ENCODE measurements at places on chromosomes 6 and 20.

DNA sequence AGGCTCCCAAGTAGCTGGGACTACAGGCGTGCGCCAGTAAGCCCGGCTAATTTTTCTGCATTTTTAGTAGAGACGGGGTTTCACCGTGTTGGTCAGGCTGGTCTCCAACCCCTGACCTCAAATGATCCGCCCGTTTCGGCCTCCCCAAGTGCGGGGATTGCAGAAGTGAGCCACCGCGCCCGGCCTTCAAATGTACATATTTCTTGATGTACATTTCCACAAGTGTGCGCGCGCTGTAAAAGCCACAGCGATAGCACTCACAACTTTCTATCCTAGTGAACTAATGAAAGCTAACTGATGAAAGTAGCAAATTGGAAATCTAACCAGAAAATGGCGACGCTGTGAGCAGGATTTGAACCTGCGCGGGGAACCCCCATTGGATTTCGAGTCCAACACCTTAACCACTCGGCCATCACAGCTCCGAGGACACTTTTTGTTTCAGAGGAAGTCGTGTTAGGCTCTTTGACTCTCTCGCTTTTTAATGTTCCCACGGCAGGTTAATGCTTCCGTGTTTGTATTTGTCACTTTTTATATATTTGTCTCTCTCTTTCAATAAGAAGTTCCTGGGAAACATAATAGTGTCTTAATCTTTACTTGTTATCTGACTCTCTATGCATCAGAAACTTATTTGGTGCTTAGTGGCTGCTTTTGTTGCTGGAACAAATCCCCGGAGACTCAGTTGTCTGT, 199.4 kb upstream of the ZNF184 start:
- no peak for DNase-seq

DNA sequence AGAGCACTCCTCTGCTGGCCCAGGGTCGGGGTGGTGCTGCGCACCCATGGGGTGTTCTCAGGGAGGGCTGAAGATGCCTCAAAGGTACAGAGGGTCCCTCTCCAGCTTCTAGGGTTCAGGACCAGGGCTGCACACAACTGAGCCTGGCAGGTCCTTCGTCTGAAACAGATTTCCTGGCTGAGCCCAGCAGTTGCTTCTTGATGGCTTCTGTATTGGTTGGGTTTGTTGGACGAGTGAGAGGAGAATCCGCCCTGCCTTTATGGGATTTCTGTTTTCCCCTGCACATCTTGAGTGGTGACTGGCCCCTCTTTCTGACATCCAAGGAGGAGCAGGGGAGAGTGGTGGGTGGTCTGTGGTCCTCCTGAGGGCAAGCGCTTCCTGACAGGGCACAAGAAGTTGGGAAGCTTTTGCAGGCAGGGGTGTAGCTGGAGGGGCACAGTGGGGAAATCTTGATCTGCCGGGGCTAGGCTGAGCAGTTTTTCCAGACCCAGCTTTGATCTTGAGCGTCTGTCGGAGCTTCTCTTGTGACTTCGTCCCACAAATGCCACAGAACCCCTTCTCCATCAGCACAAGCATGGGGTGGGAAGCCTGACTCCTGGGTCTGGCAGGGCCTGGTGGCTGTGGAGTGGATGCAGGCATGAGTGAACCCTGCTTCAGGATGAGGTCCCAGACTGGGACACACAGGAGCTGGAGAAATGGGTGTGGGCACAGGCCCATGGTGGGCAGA, 116.5 kb downstream of the SYNDIG1 start:
- DNase-seq = no peak

- DNase-seq = no peak
Measured at GRCh38 chr6:137977206-137977605, 110.1 kb downstream of the TNFAIP3 start.

- DNase-seq = no peak
Measured at GRCh38 chr6:152206072-152206818, 398.8 kb downstream of the ESR1 start.

DNA sequence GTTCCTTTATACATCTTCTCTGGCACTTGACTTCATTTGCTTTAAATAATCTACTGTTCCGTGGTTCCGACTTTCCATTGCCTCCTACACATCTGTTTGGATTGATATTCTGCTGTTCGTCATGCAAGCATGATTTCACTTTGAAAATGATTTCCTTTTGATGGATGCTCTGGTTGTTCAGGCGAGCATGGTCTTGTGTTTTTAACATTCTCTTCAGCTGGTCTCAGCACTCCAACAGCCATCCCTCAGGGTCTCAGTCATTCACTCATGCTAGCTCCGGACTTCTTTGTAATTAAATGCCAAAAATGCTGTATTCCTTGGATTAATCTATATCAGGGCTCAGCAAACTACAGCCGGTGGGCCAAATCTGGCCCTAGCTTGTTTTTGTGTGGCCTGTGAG, 27.2 kb upstream of the SPACA1 start:
- DNase-seq = no peak
